ENCODE measurements at places on chromosomes 11 and 22. TPM values are rescaled to one million over a fixed set of nuclear protein-coding genes. Genes with fewer than 3 reads are reported as not detected.

Gene C11orf91
- not detected for polyA plus RNA-seq

Gene ADM
- 7.8 TPM for polyA plus RNA-seq

Gene TSSK2
- not detected for polyA plus RNA-seq

Gene ACTN3
- 0.10 TPM for polyA plus RNA-seq

Gene OR52H1
- polyA plus RNA-seq: not detected

Gene SPCS2
- polyA plus RNA-seq: 236 TPM

Gene OR4A16
- polyA plus RNA-seq: not detected

Gene SCGB2A2
- polyA plus RNA-seq: not detected

Gene ANO9
- 1.6 TPM for polyA plus RNA-seq

Gene TNNT3
- 0.58 TPM for polyA plus RNA-seq

Gene TNNI2
- not detected for polyA plus RNA-seq

Gene CYTH4
- polyA plus RNA-seq: 1.3 TPM

Gene CD248
- 14.3 TPM for polyA plus RNA-seq

Gene PRR5
- 6.5 TPM for polyA plus RNA-seq

Gene SLC16A8
- 1.2 TPM for polyA plus RNA-seq

Gene LAYN
- 12.9 TPM for polyA plus RNA-seq
